Large intestine (tissue), 12 donors: ENCODE measurements at places on chromosomes 16 and 17.
A peak's percentile ranks its signal among the peaks of the same experiment; 100 is the strongest.

- DNase-seq = no peak
- peak overlapping the region; percentile 11 for H3K4me3 ChIP-seq
- H3K27ac ChIP-seq = peak overlapping the region; percentile 95
- peaks cover 56% of the 10 kb centered on the region for H3K4me1 ChIP-seq
Measured at GRCh38 chr17:77285594-77286390, 145.0 kb downstream of the SEC14L1 start.

DNA sequence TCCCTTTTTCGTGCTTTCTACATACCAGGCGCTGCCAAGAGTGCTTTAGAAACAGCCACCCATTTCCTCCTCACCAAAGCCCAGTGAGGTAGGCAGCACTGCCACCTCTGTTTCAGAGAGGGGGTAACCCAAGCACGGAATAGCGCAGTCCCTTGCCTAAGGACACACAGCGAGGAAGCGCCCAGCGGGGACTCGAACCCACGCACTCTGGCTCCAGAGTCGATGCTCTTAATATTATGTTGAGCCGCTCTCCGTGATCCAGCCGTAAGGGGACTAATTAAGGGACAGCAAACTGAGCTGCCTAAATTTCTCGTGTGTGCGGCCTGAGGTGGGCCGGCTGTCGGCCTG lies 497 bp downstream of the CES1 start:
- H3K4me3 ChIP-seq = peak overlapping the region; percentile 21
- no peaks in the 10 kb centered on the region for H3K27me3 ChIP-seq
- H3K36me3 ChIP-seq = no peaks in the 10 kb centered on the region

- peak overlapping the region; percentile 30 for H3K27ac ChIP-seq
- DNase-seq = no peak
- no peaks in the 10 kb centered on the region for H3K36me3 ChIP-seq
Measured at GRCh38 chr16:78133919-78134318, 34.5 kb downstream of the WWOX start.

DNA sequence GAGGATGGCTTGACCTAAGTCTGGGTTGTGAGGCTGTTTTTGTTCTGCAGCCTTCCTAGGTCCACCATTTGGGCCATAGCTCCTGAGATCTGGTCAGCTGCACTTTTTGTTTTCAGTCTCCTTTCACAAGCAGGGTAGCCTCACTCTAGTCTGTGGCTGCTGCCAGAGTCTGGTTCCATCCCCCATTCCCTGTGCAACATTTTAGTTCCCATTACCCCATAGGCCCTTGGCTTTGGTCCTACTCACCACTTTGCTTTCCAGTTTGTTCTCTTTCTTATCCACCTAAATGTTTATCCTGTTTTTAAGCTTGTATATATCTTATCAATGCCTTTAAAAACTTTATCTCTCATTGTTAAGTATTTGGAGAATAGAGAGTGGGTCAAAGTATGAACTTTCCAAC lies 6.5 kb upstream of the XYLT2 start:
- no peaks in the 10 kb centered on the region for H3K36me3 ChIP-seq
- H3K4me3 ChIP-seq = no peak overlapping the region
- no peaks in the 10 kb centered on the region for H3K27me3 ChIP-seq

DNA sequence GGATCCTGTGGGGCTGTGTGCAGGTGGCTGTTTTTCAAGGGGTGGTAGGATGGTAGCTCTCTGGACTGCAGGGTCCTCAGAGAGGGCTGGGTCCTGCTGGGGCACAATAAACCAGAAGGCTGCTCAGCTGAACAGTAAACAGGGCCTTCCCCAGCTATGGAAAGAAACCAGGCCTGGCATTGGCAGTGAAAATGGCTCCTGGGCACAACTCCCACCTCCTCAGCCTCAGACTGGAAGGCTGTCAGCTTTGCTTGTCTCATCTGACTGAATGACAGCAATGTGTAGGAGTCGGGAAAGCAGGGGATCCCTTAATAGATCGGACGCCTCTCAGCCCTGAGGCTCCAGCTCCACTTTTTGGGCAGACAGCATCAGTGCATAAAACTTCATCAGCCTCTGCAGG lies 59.8 kb upstream of the NLRP1 start:
- no peaks in the 10 kb centered on the region for H3K4me1 ChIP-seq
- H3K27ac ChIP-seq = no peak overlapping the region
- H3K36me3 ChIP-seq = no peaks in the 10 kb centered on the region
- peaks cover 4% of the 10 kb centered on the region for H3K27me3 ChIP-seq
- no peak for DNase-seq
- no peak overlapping the region for H3K4me3 ChIP-seq

DNA sequence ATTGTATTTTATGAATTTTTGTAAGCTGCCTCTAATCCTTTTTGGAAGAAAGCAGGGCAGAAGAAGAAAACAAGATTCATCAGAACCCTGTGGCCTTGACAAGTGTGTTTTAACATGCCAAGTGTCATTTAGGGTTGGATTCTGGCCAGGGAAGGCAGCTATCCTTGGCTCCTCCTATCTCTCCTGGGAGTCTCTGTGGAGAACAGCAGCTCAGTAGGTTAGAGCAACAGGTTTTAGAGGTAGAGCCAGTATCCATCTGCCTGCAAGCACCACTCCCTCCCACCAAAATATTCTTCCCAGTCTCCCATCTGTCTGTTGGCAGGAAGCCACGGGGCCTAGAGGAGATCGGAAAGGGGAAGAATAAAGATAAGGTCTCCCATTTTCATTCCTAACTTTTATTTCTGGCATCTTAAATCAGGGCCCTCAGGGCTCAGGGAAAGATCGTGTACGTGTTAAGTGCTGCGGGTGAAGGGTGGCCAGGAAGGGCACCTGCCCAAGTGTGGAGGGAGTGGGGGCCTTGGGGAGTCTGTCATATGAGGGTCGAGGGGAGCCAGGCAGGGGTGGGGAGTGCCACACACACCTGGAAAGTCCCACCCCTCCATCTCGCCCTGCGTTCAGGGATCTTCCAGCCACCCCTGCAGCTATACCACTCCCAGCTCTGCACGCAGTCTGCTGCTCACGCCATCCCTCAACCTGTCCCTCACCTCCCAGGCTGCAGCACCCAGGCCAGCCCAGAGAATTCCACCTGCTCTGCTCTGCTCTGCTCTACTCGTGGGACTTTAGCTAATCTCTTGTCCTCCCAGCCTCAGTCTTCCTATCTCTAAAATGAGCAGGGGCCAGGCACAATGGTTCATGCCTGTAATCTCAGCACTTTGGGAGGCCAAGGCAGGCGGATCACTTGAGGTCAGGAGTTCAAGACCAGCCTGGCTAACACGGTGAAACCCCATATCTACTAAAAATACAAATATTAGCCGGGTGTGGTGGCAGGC lies 17.1 kb upstream of the CPSF4L start:
- no peak overlapping the region for H3K4me3 ChIP-seq
- peaks cover 24% of the 10 kb centered on the region for H3K36me3 ChIP-seq
- H3K27me3 ChIP-seq = no peaks in the 10 kb centered on the region
- DNase-seq = peak; percentile 61
- H3K27ac ChIP-seq = peak overlapping the region; percentile 33
- peaks cover 15% of the 10 kb centered on the region for H3K4me1 ChIP-seq

DNA sequence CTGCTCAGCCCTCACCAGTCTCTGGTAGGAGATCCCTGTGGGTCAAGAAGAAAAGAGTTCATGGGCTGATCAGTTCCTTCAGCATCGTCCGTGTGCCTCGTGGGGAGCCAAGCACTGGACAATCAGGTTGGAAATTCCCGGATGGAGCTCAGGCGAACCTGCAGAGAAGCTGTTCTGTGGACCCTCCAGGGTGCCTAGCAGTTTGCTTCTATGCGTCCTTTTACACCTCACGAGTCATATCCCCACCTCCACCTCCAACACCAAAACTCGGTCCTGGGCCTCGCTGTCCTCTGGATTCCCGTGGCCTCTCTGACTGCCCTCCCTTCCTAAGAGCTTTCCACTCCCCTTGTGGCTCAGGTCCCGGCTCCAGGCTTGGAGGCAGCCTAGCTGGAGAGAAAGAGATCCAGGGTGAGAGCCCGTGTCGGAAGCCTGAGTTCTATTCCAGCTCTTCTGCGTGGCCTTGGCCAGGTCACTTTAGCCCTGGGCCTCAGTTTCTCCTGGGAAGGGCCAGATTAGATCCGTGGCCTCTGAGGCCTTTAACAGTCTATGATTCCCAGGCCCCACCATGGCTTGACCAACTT lies 26.2 kb upstream of the PIK3R6 start:
- H3K27me3 ChIP-seq = peaks cover 31% of the 10 kb centered on the region
- H3K36me3 ChIP-seq = no peaks in the 10 kb centered on the region
- no peak for DNase-seq
- H3K4me3 ChIP-seq = no peak overlapping the region

- no peaks in the 10 kb centered on the region for H3K4me1 ChIP-seq
- DNase-seq = no peak
- H3K4me3 ChIP-seq = no peak overlapping the region
- H3K27ac ChIP-seq = no peak overlapping the region
- H3K36me3 ChIP-seq = no peaks in the 10 kb centered on the region
Measured at GRCh38 chr17:34371405-34372100, 8.5 kb upstream of the CCL1 start.

DNA sequence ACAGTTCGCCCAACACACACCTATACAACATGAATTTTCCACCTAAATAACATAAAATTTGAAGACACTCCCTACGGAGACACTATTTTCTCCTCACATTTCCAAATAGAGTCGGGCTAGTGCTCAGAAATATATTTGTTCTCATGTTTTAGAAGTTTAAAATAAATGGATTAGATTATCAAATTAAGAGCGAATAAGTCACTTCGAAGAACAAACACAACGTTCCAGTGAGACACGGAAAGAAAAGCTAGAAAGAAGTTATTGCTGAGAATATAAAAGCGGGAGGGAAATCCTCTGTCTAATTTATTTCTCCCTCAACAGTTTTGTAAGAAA lies 2.0 kb upstream of the HS3ST3B1 start:
- no peak overlapping the region for H3K27ac ChIP-seq
- H3K4me1 ChIP-seq = peaks cover 28% of the 10 kb centered on the region
- no peak for DNase-seq
- H3K36me3 ChIP-seq = no peaks in the 10 kb centered on the region
- no peak overlapping the region for H3K4me3 ChIP-seq

DNA sequence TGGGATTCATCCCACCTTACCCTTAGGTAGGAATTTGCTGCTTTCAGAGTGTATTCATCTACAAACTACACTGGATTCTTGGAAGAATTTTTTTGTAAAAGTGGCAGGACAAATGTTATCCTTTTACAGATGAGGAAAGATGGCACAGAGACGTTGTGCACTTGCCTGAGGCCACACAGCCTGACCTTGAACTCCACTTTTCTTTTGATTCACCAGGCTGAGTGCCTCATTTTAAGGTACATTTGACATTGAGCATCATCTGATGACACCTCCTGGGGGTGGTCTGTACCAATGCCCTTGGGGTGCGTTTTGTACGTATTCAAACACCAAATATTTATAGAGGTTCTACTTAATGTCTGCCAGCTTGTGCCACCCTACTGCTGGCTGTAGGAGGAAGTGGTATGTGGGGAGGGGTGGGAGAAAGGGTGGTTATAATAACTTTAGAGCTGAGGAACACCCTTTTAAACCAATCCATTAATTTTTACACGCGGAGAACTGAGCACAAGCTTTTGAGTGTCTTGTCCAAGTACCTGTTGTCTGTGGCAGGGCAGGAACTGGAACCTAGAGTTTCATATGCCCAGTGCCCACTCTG lies 29.1 kb downstream of the HS3ST3B1 start:
- no peak for DNase-seq
- H3K36me3 ChIP-seq = no peaks in the 10 kb centered on the region
- no peaks in the 10 kb centered on the region for H3K4me1 ChIP-seq

DNA sequence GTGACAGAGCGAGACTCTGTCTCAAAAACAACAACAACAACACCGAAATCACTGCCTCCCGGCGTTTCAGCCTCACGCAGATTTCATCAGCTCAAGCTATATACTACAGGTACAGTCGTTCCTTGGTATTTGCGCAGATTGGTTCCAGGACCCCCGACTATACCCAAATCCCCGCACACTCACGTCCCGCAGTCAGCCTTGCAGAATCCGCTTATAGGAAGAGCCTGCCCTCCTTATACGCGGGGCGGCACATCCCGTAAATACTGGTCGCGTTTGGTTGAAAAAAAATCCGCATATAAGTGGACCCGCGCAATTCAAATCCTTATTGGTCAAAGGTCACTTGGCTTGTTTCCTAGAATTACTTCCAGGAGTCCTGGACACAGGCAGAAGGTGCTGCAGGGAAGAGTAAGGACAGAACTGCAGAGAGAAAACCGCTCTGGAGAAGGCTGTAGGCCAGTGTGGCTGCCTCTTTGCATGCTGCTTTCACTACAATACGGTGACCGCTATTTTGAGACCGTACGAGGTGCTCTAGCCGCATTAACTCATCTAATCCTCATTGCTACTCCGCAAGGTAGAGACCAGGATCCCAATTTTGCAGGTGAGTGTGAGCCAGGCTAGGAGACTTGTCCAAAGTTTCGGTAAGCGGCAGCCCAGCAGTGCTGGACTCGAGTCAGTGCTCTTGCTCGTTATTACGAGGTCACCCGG lies 718 bp downstream of the NDUFAB1 start:
- H3K4me1 ChIP-seq = no peaks in the 10 kb centered on the region
- no peaks in the 10 kb centered on the region for H3K27me3 ChIP-seq
- peaks cover 34% of the 10 kb centered on the region for H3K36me3 ChIP-seq
- DNase-seq = peak; percentile 43
- peak overlapping the region; percentile 93 for H3K4me3 ChIP-seq

GRCh38 chr16:1035066-1035415 lies 37.5 kb upstream of the SSTR5 start:
- no peak overlapping the region for H3K4me3 ChIP-seq
- DNase-seq = no peak
- H3K27me3 ChIP-seq = peaks cover 7% of the 10 kb centered on the region
- no peaks in the 10 kb centered on the region for H3K4me1 ChIP-seq
- H3K36me3 ChIP-seq = no peaks in the 10 kb centered on the region
- no peak overlapping the region for H3K27ac ChIP-seq

DNA sequence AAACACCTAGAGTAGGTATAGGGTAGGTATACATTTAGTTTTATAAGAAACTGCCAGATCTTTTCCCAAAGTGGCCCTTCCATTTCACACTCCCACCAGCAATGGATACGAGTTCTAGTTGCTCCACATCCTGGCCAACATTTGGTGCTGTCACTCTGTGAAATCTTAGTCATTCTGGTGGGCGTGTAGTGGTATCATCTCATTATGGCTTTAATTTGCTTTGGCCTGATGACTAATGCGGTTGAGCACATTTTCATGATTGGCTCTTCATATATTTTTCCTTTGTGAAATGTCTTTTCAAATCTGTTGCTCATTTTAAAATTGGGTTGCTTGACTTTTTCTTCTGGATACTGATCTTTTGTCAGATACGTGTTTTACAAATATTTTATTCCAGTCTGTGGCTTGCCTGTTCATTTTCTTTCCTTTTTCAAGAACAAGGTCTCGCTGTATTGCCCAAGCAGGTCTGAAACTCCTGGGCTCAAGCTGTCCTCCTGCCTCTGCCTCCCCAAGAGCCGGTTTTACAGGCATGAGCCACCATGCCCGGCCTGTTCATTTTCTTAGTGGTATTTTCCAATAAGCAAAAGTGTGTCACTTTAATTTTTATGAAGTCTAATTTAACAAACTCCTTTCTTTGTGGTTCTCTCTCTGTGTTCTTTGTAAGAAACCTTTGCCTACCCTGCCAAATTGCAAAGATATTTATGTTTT lies 192.4 kb downstream of the SEC14L1 start:
- DNase-seq = no peak
- peaks cover 31% of the 10 kb centered on the region for H3K4me1 ChIP-seq
- H3K27me3 ChIP-seq = no peaks in the 10 kb centered on the region
- no peak overlapping the region for H3K27ac ChIP-seq
- no peaks in the 10 kb centered on the region for H3K36me3 ChIP-seq
